ENCODE measurements at places on chromosomes 13 and 19.

GRCh38 chr13:112903606-112904195 lies 65.3 kb upstream of the MCF2L start:
- no peak for DNase-seq

- no peak for DNase-seq
Measured at GRCh38 chr19:2376784-2377519, 16.9 kb downstream of the TMPRSS9 start.

DNA sequence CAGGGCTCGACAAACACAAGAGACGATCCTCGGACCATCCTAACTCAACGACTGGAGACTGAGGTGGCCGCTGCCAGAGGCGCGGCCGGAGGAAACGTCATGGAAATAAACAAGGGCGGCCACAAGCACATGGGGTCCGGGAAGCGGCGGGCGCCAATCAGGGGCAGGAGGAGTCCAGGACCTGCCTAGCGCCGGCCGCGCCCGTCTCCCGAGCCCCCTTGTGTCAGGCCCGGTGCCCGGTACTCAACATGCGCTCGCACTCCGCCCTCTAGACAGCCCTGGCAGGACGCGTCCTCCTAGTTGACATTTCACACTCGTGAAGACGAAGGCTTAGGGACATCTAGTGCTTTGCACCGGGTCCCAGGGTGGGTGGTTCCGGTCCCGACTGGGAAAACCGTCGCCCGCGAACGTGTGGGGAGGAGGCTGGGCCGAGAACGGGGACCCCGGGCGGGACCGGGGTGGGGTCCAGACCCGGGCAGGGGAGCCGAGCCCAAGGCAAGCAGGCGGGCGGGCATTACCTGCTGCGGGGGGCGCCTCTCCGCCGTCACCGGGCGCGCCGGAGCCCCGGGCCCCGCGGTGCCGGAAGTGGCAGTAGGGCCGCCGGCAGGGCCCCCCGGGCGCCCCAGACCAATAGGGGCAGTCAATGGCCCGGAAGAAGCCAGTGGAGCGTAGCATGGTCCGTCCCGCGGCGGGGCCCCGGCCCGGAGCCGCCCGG lies 442 bp downstream of the REXO1 start:
- DNase-seq: peak; percentile 34

DNA sequence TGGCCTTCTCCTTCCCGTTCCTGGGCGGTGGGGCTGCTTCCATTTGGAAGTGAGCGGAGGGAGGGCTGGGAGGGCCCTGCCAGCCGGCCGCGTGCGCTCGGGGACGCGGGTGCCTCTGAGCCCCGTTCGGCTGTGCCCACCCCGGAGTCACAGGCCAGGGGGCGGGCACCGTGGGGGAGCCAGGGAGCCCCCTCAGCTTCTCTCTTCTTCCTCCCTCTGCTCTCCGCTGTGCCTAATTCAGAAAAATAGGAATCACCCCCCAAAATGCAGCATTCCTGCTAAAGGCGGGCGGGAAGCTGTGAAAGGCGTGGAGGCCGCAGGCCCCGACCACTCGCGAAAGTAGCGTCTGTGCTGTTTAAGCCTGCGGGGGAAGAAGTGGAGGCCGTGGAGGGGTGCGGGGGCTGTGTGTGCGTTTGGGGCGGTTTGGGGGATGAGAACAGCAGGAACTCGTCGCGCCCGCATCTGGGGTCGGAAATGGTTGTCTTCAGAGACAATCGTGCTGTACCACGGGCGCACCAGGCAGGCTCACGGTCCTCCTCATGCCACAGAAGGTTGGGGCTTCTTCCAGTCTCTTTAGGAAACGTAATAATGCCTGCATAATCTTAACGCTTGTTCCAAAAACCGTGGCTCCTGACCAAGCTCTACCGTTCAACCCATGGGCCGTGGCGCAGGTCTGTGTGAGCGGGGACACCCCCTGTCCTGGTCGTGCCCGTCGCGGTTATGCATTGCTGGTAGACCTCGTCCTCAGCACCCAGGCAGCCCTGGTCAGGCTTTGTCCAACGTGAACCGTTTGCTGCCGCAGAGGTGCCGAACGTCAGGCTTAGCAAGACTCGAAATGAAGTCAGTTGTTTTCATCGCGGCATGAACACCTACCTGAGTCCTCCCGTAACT lies 110.4 kb upstream of the SOX1 start:
- DNase-seq: no peak

GRCh38 chr13:24443366-24443765 lies 69.2 kb downstream of the PARP4 start:
- no peak for DNase-seq

- DNase-seq: peak; percentile 97
Measured at GRCh38 chr13:105442949-105443699, 1092.3 kb downstream of the EFNB2 start.

DNA sequence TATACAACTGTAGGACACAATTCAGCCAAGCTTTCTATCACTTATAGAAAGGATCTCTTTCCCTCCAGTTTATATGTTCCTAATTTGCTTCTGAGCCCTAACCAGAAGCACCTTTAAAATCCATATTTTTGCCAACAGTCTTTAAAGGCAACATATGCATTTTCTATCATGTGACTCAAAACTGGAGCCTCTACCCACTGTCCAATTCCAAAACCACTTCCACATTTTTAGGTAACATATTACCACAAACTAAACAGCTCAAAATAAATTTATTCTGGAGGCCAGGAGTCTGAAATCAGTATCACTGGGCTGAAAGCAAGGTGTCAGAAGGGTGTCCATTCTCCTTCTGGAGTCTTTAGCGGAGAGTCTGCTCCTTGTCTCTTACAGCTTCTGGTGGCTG lies 15.9 kb upstream of the EFNB2 start:
- no peak for DNase-seq

- DNase-seq: no peak
Measured at GRCh38 chr19:39157275-39157996, 31.9 kb downstream of the PAK4 start.

DNA sequence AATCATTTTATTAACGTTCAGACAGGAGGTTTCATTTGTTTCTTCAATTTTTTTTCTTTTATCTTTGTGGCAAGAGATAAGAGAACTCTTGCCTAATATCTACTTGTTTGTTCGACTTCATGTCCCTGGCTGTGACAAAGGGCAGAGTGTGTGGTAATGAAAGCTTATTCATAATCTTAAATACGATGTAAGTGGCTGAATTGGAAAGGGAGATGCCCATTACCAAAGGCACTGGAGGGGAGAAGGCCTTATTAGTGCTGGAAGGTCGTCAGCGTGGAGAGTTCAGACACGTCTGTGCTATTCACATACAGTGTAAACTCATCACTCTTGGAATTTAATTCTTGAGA lies 54.0 kb downstream of the RFC3 start:
- no peak for DNase-seq

DNA sequence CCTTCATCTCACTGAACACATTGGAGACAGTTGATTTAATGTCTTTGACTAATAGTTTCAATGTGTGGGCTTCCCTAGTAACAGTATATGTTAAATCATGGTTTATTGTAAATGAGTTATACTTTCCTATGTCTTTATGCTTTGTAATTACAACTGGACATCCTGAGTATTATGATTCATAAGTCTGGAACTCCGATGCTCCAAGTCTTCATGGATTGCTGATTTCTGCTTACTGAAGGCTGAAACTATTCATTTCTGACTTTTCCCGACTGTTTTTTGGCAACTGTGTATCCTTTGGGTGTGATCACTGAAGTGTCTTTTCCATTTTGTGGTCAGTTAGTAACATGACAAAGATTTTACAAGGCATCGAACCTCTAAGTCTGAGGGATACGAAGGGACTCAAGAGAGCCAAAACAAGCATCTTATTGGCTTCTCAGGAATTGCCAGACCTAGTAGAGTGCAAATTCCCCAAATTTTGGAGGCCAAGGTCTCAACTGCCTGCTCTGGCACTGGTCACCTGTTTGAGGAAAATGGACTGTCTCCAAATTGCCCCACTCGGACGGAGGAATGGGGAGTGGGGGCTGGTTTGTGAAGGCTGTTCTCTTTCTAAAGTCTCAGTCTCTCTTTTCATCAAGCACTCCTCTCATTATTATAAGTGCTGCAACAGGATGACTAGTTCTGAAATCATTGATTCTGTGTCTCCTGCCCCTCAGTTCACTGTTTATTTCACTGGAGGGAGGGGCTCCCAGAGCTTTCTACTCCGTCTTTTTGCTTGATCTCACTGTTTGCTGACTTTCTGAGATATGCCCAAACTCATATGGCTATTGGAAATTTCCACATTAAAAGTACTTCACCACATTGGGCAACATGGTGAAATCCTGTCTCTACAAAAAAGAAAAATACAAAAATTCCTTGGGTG lies 20.2 kb upstream of the CD70 start:
- DNase-seq: peak; percentile 98

DNA sequence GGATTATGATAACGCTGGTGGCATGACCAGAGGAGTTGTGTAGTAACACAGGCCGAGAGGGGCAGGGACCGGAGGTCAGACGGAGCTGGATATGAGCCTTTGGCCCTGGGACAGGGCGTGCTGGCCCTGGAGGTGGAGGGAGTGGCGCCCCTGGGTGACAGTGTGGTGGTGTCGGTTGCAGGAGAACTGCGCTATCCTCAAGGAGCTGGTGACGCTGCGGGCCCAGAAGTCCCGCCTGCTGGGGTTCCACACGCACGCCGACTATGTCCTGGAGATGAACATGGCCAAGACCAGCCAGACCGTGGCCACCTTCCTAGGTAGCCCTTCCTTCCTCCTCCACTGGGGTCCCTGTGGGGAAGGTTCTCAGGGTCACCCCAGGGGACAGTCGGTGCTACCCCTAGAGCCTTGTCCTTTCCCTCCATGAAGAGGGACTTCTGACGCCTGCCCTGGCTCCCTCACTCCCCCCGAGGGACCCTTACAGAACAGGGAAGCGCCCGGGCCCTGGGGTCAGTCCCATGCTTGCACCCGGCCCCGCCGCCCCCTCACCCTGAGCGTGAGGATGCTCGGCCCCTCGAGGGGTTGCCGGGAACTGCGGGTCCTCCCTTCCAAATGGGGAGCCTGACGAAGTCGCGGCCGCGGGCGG lies 12.8 kb upstream of the ZNF554 start:
- DNase-seq: no peak

DNA sequence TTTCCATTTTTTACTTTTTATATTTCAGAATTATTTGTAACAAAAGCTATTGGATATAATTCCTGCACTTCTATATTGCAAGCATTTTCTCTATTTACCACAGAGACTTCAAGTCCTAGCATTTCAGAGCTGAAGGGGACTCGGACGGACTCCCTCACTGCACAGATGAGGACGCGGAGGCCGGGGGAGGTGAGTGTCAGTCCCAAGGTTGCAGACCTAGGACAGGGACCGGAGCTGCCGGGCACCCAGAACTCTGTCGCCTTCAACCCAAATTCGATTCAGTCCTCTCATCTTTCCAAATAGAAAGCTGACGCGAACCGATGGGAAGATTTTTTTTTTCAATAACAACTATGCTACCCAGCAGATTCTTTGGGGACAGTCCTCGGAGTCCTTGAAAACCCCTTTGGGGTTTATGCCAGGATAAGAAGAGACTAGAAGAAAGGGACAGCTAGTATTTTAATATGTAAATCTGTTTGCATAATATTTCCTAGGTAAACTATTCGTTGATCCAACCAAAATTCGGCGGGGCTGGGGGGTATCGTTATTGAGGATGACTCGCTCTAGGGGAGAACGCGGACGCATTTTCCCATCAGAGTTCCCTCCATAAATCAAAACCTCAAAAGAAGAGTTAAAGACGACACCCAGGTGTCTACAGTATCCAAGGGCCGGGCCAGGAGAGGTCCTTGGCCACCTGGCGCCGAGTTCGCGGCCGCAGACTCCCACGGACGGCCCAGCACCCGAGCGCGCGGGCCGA lies 803 bp downstream of the FLT3 start:
- no peak for DNase-seq

- DNase-seq: no peak
Measured at GRCh38 chr13:87894059-87894458, 222.9 kb downstream of the SLITRK5 start.

GRCh38 chr13:101115762-101116171 lies 300.5 kb downstream of the NALCN start:
- DNase-seq: peak; percentile 4

DNA sequence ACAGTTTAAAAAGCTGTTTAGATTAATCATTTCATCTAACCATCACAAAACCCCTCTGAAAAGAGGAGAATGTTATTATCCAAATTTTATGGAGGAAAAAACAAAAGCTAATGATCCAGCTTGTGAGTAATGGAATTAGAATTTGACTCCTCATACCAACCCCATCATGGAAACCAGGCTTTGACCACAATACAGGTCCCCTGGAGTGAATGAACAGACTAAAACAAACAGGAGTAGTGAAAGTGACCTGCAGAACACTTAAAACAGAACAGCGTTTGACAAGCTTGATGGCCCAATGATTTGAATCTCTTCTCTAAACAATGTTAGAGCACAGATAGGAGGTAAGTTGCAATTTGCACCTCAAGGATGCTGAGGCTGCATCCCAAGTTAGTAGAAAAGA lies 230.0 kb downstream of the DCT start:
- peak; percentile 92 for DNase-seq

GRCh38 chr13:63389756-63390155 lies 1974.1 kb upstream of the PCDH20 start:
- no peak for DNase-seq

DNA sequence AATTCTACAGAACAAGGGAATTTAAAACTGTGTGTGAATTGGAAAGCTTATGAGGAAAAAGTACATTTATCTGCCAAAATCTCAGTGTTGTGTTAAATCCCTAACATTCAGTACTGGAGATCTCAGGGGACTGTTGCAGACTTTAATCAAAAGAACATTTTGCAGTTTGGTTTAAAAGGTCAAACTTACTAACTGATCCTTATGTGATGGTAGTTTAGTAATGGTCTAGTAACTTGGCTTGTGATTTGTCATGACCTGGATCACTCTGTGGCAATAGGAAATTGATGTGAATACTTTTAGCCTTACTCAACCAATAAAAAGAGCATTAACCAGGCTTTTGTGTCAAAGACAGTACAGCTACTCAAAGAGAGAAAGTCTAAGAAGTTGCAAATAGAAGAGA lies 862.1 kb upstream of the MIR17HG start:
- DNase-seq: peak; percentile 80

- no peak for DNase-seq
Measured at GRCh38 chr13:33227927-33228647, 57.5 kb downstream of the STARD13 start.

DNA sequence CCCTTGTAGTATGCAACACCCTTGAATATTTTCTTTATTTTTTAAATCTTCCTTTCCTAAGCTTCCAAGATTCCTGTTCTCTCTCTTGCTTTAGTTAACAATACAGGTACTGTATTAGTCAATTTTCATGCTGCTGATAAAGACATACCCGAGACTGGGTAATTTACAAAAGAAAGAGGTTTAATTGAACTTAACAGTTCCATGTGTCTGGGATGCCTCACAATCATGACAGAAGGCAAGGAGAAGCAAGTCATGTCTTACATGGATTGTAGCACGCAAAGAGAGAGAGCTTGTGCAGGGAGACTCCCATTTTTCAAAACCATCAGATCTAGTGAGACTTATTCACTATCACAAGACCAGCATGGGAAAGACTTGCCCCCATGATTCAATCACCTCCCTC lies 1024.3 kb downstream of the PCDH9 start:
- DNase-seq: no peak

All from ACHN (cell line).